ENCODE measurements at places on chromosomes 6 and 20.

- DNase-seq, result no peak
Observed at GRCh38 chr6:85920782-85921181, 278.1 kb upstream of the SYNCRIP start.

GRCh38 chr20:34815636-34816035 is 9.8 kb downstream of the NCOA6 start:
- DNase-seq, result no peak

DNA sequence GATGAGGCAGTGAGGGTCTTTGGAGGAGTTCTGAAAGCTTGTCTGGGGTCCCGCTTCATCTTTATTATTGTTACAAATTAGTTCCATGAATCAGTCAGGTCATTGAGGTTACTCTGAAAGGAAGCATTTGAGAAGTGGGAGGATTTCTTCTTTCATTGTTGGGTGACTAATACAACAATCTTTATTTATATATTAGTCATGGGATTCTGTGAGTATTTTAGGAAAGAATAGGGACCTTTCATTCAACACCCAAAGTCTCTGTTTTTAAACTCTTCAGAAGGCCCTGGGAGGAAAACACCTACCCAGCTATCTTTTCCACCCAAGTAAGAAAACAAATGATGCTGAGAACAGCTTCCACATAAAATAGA is 98.3 kb downstream of the SOD2 start:
- DNase-seq, result no peak

GRCh38 chr6:93970684-93971083 is 551.3 kb upstream of the EPHA7 start:
- DNase-seq, result no peak

DNA sequence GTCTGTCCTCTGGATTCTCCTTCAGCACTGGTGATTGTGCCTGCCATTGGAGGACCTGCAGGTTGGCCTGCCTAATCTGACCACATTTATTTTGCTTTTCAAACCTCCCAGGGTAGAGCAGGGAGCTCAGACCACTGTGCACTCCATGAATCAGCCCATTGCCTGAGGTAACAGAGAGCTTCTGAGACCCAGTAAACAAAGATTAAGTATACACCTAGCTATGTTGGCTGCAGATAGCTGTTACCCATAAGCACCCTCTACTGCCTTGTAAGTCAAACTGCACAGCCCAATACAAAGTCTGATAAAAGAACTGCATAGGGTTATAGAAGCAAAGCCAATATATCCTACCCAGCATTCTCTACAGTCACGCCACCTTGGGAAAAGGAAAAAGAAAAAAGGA is 338.7 kb downstream of the HTR1B start:
- no peak for DNase-seq

DNA sequence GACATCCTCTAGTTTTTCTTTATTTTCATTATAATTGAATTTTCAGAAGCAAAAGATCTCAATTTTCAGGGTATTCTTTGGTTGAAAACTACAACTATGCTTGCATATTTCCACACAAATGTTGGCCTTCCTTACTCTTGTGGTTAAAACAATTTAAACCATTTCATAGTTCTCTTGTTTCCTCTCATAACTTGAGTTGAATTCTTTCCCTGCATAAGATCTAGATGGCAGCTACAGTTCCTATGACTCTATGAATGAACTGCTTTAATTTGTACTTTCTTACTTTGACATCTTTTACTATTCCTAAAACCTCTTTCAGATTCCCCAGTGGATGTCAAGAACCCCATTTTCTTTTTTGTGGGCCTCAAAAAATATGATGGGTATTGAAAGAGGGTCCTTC is 564.5 kb downstream of the NKAIN2 start:
- no peak for DNase-seq

- DNase-seq, result no peak
Observed at GRCh38 chr6:129638686-129639085, 71.3 kb downstream of the ARHGAP18 start.

DNA sequence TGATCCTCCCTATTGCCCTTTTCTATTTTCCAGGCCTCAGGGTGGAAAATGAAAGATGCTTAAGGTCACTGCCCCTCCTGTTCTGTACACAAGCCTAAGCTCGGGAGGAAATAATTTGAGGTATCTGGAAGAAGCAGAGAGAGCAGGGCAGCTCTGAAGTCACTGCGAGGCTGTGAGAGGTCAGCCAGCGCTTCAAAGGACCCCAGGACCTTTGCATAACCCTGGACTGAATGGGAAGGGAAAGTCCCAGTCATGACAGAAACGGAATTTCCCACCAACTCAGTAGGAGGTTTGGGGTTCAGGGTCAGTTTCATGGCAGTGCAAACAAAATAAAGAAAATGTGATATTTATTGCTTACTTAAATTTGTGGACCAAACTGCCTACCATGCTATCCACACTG is 58.1 kb downstream of the LRFN2 start:
- DNase-seq, result no peak

Measured in activated CD4-positive, alpha-beta T cell treated with anti-CD3 and anti-CD28 coated beads, Interleukin-2, amount 50 U/mL, for 24 hours (primary cell).